Stimulated activated CD4-positive, alpha-beta T cell treated with anti-CD3 and anti-CD28 coated beads, Interleukin-1b, Interleukin-23, amount 100 ng/mL, for 24 hours (primary cell): ENCODE measurements at places on chromosomes 6 and 20.

GRCh38 chr6:131949909-131950766 lies 1.0 kb downstream of the CCN2 start:
- DNase-seq = no peak

- DNase-seq = no peak
These were observed 197.5 kb upstream of the COL21A1 start for GRCh38 chr6:56444855-56445254.

DNA sequence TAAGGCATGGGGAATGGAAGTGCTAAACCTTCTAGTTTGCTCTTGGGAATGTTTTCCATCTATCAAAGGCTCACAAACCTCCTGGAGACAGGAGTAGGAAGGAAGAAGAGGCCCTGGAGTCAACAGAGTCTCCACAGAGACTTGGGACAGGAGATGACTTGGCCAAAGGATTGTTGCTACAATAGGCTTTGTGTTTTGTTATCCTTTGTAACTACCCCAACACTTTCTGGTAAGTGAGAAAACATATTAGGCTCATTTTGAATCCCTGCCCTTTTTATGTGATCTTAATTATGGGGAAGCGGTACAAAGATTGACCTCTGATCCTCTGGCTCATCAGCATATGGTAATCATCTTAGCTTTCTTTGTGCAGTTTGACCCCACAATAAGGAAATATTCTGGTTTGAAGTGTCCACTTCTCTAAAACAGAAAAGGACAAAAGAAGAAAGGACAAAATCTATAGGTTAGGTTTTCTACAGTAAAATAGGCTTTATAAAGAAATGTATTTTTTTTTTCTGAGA lies 24.1 kb upstream of the GTF3C6 start:
- no peak for DNase-seq

DNA sequence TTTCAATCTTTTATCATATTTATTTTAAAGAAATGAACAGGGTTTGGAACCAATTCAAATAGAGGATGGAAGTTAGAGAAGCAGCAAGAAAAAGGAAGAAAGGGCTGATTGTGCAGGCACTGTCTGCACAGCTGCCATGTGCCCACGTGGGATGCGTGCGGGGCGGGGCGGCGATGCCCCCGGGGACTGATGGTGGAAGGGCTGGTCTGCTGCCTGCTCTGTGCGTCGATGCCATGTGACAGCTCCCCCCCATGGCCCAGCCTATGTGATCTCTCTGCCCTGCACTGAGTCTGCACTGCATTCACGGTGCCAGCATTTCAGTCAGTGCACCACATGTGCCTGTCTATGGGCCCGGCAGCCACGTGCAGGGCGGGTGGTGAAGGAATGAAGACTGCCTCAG lies 96.4 kb downstream of the IRF4 start:
- no peak for DNase-seq

DNA sequence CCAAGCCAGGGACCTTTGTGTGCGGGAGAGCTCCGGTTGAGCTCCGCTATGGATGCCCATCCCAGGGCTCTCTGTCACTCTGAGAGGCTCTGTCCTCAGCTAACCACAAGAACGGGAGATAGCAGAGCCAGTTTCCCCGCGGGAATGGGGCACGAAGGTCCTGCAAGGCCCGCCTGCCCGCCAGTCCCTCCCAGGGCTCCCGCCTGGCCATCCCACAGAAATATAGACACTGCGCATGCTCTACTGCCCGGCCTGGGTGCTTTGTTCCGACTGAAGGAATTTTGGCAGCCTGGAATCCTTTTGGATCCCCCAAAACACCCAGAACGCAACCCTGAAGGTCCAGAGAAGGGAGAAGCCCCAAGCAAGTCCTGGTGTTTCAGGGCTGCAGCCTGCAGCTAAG lies 8.6 kb upstream of the DEFB110 start:
- no peak for DNase-seq

GRCh38 chr20:48143435-48144081 lies 358.3 kb upstream of the SULF2 start:
- no peak for DNase-seq

DNA sequence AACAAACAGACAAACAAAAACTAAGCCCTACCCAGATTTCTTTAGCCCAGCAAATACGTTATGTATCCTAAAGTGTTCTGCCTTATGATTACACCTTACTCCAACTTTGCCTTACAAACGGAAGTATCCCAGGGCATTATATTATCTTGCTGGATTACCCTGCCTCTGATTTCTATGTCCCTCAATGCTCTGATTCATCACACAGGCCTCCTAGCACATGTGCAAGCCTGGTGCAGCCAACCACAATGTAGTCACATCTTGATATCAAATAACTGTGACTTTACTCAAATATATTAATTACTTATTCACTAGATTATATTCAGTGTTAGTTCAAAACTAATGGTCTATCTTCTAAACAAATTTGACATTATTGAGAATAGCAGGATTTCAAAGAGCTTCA lies 598.6 kb downstream of the TBC1D32 start:
- DNase-seq = no peak

GRCh38 chr6:2429460-2429859 lies 184.1 kb upstream of the GMDS start:
- DNase-seq = no peak

- DNase-seq = no peak
These were observed 14.0 kb downstream of the SPAG4 start for GRCh38 chr20:35629427-35630145.

- DNase-seq = no peak
These were observed 1.5 kb upstream of the ADGRG6 start for GRCh38 chr6:142300302-142300701.

DNA sequence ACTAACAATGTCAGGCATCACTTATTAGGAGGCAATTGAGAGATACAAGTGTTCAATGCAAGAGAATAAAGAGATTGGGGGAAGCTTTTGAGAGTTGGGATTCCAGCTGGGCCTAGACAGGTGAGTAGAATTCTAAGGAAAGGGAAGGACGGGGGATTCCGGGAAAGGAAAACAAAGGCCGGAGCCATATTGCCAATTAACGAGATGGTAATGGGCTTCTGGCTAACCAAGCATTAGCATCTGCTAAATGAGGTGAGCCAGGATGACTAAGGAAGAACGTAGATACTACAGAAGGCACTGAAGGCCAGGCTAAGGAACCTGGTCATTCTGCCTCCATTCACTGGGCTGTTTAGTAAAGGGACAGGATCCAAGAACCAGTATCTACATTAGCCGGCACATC lies 10.5 kb downstream of the FYN start:
- no peak for DNase-seq
